ENCODE measurements at places on chromosomes 1 and 21.
A peak's percentile ranks its signal among the peaks of the same experiment; 100 is the strongest.

- no peak for DNase-seq
Measured at GRCh38 chr1:25360596-25361581, 22.8 kb downstream of the TMEM50A start.

DNA sequence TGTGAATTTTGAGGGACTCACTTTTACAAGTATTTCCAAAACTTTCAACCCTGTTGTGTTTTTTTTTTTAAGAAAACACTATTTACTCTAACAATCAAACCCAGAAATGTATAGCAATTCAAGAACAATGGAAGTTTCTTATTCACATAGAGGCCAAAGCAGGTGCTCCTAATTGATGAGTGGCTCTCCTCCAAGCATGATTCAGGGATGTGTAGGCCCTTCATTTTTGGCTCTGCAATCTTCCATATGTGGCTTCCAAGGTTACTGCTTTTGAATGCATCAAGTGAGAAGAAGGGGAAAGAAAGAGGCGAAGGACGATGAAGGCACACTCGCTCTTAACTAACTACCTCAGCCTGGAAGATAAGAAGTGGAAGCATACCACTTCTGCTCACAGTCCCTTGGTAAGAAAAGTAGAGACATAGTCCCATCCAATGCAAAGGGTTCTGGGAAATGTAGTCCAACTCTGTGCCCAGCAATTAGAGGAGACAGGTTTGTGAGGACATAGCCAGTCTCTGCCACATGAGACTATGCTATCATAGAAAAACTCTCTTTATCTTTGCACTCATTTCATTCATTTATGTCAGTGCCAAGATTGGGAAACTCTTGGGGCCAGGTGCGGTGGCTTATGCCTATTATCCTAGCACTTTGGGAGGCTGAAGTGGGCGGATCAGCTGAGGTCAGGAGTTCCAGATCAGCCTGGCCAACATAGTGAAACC lies 46.0 kb downstream of the OPTC start:
- no peak for DNase-seq

- no peak for DNase-seq
Measured at GRCh38 chr1:2469103-2469940, 6.8 kb upstream of the PLCH2 start.

- no peak for DNase-seq
Measured at GRCh38 chr1:8541961-8542521, 224.1 kb downstream of the SLC45A1 start.

DNA sequence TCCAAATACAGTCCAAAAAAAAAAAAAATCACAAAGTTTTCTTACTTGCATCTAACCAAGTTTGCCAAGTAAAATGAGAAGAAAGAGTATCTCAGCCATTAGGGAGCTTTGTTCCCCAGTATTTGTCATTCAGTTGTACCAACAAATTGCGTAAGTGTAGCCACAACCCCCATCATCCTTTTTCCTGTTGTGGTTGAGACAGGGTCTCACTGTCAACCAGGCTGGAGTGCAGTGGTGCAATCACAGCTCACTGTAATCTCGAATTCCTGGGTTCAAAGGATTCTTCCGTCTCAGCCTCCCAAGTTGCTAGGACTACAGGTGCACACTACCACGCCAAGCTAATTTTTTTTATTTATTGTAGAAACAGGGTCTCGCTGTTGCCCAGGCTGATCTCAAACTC lies 9.5 kb downstream of the STX6 start:
- DNase-seq: no peak

DNA sequence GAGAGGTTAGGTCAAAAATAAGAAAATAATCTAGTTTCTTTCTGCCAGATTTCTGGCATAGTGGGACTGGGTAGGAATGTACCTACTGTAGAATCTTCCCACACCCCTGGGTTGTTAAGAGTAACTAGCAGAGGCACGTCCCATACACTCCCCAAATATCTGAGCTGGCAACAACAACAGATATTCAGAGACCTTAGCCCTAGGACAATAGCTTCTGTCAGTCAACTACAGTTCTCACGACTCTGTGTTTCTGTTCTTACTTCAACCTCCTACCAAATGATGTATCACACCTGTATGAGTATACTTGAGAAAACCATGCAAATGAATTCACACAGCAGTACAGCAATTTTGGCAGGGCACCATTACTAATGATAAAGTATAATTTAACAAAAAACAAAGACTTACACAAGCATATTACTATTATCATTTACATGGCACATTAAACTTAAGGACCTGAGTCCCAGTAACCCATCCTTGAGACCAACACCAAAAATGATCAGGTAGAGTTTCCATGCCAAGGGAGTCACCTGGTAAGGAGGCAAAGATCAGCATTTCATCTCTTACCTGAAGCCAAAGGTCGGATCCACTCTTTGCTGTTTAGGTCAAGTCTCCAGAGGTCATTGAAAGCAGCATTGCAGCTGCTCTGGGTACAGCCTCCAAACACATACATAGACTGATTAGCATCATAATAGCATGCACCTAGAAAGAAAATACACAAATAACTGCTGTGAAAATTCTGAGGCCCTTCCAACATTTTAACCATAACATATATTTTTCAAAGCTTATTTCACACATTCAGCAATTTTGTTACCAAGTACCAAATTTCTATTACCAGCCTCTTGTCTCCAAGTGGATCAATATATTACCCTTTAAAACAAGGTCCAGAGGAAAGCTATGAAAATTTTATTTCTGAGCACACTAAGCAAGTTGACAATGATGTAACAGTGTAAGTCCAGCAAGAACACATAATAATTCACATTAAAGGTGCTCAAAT lies 57.5 kb upstream of the CPLANE2 start:
- no peak for DNase-seq

GRCh38 chr1:107871687-107872395 lies 93.1 kb downstream of the VAV3 start:
- DNase-seq: no peak

DNA sequence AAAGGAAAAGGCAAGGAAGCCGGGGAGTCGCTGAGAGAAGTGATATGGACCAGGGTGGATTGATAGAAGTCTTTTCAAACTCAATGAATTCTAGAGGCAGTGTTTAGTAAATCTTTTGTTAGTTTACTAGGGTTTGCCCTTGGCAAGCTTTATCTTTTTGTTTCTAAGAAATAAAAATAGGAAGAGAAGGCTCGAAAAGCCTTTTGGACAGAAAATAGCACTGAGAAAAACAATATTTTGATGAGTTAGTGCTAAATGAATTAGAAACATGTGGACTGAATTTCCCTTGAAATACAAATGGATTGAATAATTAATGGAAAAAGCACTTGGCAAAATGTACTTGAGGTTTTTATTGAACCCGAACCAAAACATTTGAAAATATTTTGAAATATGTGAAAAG lies 121.8 kb upstream of the SPAG17 start:
- DNase-seq: peak; percentile 83
